ENCODE measurements at places on chromosomes 7 and 10. TPM values are rescaled to one million over a fixed set of nuclear protein-coding genes. Genes with fewer than 3 reads are reported as not detected.

CPEB3 gene
- 0.51 TPM for total RNA-seq

EPHA1 gene
- total RNA-seq = 87.5 TPM

ANK3 gene
- total RNA-seq = 22.6 TPM

PURB gene
- 6.2 TPM for total RNA-seq

SRI gene
- 103 TPM for total RNA-seq

C10orf90 gene
- total RNA-seq = not detected

PRRT4 gene
- total RNA-seq = 1.3 TPM

OR2A25 gene
- total RNA-seq = not detected

TET1 gene
- total RNA-seq = 0.85 TPM

FRA10AC1 gene
- total RNA-seq = 4.3 TPM

NUPR2 gene
- total RNA-seq = 5.7 TPM

SH2D4B gene
- total RNA-seq = not detected

SPDYE3 gene
- total RNA-seq = not detected

CUZD1 gene
- total RNA-seq = 0.09 TPM

AMZ1 gene
- 0.14 TPM for total RNA-seq

EMX2 gene
- not detected for total RNA-seq

FOXI2 gene
- total RNA-seq = not detected

SPAM1 gene
- total RNA-seq = not detected

RBM20 gene
- total RNA-seq = 0.28 TPM

SGPL1 gene
- 31.9 TPM for total RNA-seq

HOXA4 gene
- total RNA-seq = not detected

TSPAN33 gene
- 6.2 TPM for total RNA-seq

SPDYE2B gene
- not detected for total RNA-seq

GLRX3 gene
- total RNA-seq = 140 TPM

DDC gene
- total RNA-seq = not detected

IDI2 gene
- not detected for total RNA-seq

PTPRZ1 gene
- total RNA-seq = 22.5 TPM

TMEM178B gene
- total RNA-seq = not detected

PDCD11 gene
- 39.4 TPM for total RNA-seq

GAD2 gene
- total RNA-seq = not detected

WNT8B gene
- not detected for total RNA-seq

RARRES2 gene
- not detected for total RNA-seq

PNLIP gene
- not detected for total RNA-seq

LIPK gene
- total RNA-seq = 1.4 TPM

DLX6 gene
- not detected for total RNA-seq

CRPPA gene
- 0.85 TPM for total RNA-seq

CLEC2L gene
- not detected for total RNA-seq

Measured in airway epithelial cell (primary cell).